ENCODE measurements at places on chromosomes 5 and 9.

GRCh38 chr9:83596899-83597504, 25.9 kb upstream of the IDNK start:
- no peaks in the 10 kb centered on the region for H3K27me3 ChIP-seq
- H3K4me3 ChIP-seq, result no peak overlapping the region
- no peaks in the 10 kb centered on the region for H3K4me1 ChIP-seq
- no peak overlapping the region for H3K27ac ChIP-seq

- H3K4me3 ChIP-seq, result no peak overlapping the region
- no peaks in the 10 kb centered on the region for H3K27me3 ChIP-seq
- H3K36me3 ChIP-seq, result peaks cover 77% of the 10 kb centered on the region
- H3K27ac ChIP-seq, result peak overlapping the region; percentile 77
- peak; percentile 35 for DNase-seq
These were observed 120.0 kb upstream of the CACNA1B start for GRCh38 chr9:137757613-137758029.

DNA sequence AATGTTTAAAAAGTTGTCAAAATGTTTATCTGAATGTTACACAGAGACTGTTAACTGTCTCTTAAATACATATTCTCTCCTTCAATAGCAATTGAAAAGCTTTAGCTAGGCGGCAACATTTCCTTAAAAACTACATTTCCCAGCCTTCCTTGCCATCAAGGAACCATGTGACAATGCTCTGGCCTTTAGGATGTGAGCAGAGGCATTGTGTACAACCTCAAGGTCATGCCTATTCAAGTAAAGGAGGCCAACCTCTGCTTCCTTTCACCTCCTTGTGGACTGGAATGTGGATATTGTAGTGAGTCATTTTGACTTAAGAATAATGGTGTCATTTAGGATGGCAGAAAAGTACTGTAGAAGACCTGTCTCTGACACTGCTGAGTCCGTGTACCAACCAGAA, 23.7 kb upstream of the MROH2B start:
- H3K27ac ChIP-seq, result no peak overlapping the region
- H3K4me1 ChIP-seq, result no peaks in the 10 kb centered on the region
- H3K36me3 ChIP-seq, result no peaks in the 10 kb centered on the region
- no peak overlapping the region for H3K4me3 ChIP-seq
- no peak for DNase-seq
- H3K27me3 ChIP-seq, result no peaks in the 10 kb centered on the region

- peaks cover 9% of the 10 kb centered on the region for H3K36me3 ChIP-seq
- H3K4me1 ChIP-seq, result peaks cover 14% of the 10 kb centered on the region
- no peak overlapping the region for H3K27ac ChIP-seq
- DNase-seq, result no peak
These were observed 111.1 kb upstream of the CKMT2 start for GRCh38 chr5:81121836-81122630.

DNA sequence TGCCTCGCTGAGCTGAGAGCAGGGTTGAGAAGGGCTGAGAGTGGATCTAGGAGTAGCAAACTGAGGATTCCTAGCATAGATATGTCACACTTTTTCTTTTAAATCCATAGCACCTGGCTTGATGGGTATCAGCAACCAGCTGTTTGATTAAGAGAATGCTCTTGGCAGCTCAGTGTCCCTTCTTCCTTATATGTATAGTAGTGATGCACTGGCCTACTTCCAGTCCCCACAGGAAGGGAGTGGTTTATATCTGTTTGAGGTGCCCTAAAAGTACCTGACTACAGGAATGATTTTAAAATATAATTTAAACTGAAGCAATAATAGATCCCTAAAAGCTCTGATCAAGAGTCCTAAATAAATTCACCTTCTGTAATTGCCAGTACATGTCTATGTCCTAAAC, 546.8 kb upstream of the ZNF608 start:
- DNase-seq, result no peak
- no peak overlapping the region for H3K27ac ChIP-seq
- no peaks in the 10 kb centered on the region for H3K27me3 ChIP-seq
- no peak overlapping the region for H3K4me3 ChIP-seq

- H3K27ac ChIP-seq, result no peak overlapping the region
- no peaks in the 10 kb centered on the region for H3K36me3 ChIP-seq
- no peaks in the 10 kb centered on the region for H3K4me1 ChIP-seq
- H3K27me3 ChIP-seq, result peaks cover 28% of the 10 kb centered on the region
These were observed 142.3 kb upstream of the FSTL4 start for GRCh38 chr5:133754575-133755169.

DNA sequence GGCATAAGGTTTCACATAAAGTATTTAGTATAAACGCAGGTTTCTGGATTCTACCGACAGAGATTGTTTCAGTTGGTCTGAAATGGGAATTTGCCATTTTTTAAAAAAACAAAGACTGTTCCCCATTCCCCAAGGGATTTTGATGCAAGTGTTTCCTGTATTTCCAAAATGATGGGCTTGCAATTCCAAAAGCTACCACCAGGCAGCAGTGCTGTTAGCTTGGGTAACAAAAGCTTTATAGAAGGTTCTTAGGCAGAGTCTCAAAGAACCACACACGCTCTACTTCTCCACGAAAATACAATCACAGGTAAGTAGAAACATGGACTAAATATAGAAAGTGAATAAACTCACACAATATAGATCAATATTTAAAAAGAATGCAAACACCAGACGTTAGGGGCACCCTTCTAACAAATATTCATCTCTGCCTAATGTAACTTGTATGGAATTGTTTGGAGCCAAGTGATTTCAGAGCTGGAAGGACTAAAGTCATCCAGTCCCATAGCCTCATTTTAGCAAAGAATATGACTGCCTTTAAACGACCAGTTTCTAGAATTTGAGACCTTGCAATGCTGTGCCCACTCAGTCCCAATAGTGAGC, 154.3 kb downstream of the SPOCK1 start:
- H3K27ac ChIP-seq, result no peak overlapping the region
- DNase-seq, result peak; percentile 40

DNA sequence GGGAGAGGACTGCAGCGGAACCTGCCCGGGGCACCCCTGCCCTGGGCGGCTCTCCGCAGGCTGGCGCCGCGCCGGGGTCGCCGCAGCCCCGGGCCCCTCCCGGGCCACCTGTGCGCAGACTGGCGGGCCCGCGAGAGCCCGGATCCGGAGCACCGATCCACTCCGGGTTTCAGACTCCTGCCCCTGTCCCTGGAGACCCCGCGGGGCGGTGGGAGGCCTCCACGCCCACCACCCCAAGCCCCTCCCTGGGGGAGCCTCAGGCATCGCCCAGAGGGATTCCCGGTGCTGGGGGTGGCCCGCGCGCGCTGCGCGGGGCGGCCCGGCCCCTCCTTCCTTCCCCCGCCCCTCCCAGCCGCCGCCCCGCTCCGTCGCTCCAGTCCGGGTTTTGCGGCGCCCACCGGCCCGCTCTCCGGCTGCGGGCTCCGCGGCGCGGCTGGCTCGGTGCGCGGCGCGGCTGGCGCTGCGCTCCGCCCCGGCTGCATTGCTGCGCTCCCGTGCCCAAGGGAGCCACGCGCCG, at the start of gene UNC5A:
Gene UNC5A (plus strand): TSS at position 479 of the 517 bp plus-strand sequence. CDS start 192 bp downstream, outside the sequence.
- H3K27me3 ChIP-seq, result peaks cover 91% of the 10 kb centered on the region
- H3K27ac ChIP-seq, result no peak within 1 kb of the TSS

DNA sequence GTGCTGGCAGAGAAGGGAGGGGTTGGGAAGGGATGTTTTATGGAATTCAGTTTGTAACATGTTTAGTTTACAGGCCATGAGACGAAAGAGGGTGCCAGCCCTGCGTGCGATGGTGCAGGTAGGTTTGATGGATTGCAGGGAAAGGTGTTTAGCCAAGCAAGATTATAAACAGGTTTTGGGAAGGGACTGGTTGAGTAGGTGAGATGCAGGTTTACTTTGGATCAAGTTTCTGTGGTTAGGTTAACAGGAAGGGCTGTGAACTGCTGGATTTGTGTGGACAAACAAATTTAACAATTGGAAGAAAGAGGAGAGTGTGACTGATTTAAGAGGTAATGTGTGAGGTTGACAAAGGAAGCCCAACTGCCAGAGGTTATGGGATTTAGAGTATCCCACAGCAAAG, 32.6 kb upstream of the GPX3 start:
- no peak overlapping the region for H3K27ac ChIP-seq
- no peaks in the 10 kb centered on the region for H3K36me3 ChIP-seq

DNA sequence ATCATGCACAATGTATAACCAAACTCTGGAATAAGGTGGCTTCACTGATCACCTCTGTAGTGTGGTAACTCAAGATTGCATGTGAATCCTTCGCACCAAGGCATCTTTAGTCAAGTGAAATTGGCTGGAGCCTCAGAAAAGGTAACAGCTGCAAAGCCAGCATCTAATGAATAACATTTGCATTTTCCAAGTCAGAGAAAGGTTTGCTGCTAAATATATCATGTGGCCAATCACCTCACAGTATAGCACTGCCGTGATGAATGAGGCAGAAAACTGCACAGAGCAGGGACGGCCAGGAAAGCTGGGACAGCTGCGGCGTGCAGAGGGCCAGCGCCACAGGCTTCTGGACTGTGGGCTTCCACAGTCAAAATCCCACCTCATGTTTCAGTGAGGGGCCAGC, 18.5 kb downstream of the MRPS27 start:
- H3K4me1 ChIP-seq, result peaks cover 19% of the 10 kb centered on the region
- no peak overlapping the region for H3K4me3 ChIP-seq
- H3K27ac ChIP-seq, result no peak overlapping the region

DNA sequence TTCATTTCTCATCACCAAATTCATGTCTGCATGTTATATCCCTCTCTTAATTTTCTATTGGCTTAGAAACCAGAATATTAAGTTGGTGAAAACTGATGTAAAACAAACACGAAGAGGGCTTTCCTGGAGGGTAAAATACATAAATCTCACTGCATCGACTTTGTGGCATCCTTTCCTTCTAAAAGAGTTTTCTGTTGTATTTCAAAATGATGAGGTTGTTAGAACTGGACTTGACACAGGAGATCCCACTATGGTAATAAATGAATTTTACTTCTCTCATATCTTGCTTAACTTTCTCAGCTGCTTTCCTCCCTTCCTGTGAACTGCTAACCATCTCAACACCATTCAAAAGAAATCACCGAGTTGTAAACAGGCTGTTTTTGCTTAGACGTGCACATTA, 162.0 kb upstream of the TRPC7 start:
- H3K27ac ChIP-seq, result no peak overlapping the region
- DNase-seq, result no peak
- H3K36me3 ChIP-seq, result no peaks in the 10 kb centered on the region
- no peak overlapping the region for H3K4me3 ChIP-seq
- H3K4me1 ChIP-seq, result no peaks in the 10 kb centered on the region

DNA sequence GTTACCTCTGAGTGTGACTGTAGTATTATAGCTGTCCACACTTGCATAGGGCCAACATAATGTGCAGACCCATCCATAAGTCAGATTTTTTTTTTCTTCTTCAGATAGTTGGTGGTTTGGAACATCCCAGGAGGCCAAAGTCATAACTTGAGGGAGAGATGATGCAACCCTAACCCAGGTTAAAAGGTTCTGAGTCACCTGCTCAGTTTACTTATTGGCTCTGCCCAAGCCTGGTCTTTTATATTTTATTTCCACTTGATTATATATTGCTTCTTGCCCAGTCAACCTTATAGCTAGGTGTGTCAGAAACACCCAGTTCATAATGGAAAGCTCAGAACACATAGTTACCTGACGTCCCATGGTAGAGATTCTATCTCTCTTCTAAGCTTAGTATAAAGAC, 113.1 kb upstream of the PCSK1 start:
- H3K4me1 ChIP-seq, result no peaks in the 10 kb centered on the region
- peaks cover 4% of the 10 kb centered on the region for H3K27me3 ChIP-seq
- no peak for DNase-seq
- H3K4me3 ChIP-seq, result no peak overlapping the region
- no peak overlapping the region for H3K27ac ChIP-seq

DNA sequence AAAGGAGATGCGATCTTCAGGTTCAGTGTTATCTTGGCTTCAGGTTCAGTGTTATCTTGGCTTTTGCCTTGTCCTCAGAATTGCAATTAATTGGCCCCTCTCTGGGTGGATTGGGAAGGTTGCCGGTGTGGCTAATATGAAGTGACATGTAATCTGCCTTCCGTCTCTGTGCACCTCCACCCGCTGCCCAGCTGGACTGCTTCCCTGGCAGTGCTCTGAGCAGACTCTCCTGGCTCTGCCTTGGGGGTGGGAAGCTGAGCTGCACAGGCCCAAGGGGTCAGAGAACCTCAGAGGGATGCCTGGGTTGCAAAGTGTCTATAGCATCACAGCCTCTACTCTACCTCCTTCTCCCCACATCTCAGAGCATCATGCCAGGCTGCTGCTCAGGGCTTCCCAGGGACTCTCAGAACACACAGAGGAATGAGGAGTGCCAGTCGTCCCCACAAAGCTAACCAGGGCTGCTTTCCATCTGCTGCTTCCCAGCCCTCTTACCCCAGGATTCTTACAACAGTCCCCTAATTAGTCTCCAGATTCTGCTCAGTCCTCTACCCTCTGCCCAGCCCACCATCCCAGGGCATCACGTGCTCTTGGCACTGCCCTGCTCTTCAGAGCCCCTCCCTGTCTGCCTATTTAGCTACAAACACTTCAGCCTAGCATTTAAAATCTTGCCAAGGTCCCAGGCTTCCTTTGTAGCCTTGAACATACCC, 54.4 kb upstream of the AFAP1L1 start:
- DNase-seq, result no peak
- H3K36me3 ChIP-seq, result no peaks in the 10 kb centered on the region
- no peak overlapping the region for H3K4me3 ChIP-seq
- peaks cover 16% of the 10 kb centered on the region for H3K27me3 ChIP-seq
- H3K4me1 ChIP-seq, result no peaks in the 10 kb centered on the region

- H3K4me1 ChIP-seq, result peaks cover 6% of the 10 kb centered on the region
- H3K4me3 ChIP-seq, result no peak overlapping the region
- DNase-seq, result no peak
- no peaks in the 10 kb centered on the region for H3K27me3 ChIP-seq
- peaks cover 59% of the 10 kb centered on the region for H3K36me3 ChIP-seq
- H3K27ac ChIP-seq, result no peak overlapping the region
These were observed 27.1 kb upstream of the F2R start for GRCh38 chr5:76688836-76689235.

- H3K27me3 ChIP-seq, result no peaks in the 10 kb centered on the region
- no peak for DNase-seq
- peaks cover 24% of the 10 kb centered on the region for H3K4me1 ChIP-seq
- peaks cover 3% of the 10 kb centered on the region for H3K36me3 ChIP-seq
- no peak overlapping the region for H3K4me3 ChIP-seq
- H3K27ac ChIP-seq, result peak overlapping the region; percentile 86
These were observed 1060.6 kb upstream of the ACO1 start for GRCh38 chr9:31323726-31324444.

DNA sequence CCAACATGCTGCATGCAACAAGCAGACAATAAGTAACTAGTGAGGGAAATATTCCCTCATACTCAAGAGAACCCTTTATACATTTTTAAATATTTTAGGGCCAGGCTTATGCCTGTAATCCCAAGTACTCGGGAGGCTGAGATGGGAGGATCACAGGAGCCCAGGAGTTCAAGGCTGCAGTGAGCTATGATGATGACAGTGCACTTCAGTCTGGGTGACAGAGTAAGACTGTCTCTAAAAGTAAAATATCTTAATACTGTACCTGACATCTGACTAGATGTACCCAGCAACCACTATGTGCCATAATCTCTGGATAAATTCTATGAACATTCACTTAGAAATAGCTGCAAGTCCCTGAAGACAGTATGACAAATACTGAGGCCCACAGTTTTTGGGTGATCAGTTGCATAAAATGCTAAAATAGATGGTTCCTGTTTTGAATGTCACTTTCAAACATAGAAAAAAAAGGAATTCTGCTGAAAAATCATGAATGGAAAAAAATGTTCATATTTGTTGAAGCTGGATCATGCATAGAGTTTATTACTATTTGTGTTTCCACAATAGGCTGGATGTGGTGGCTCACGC, 2.0 kb upstream of the C5orf15 start:
- peak overlapping the region; percentile 97 for H3K27ac ChIP-seq
- no peak for DNase-seq
- H3K4me1 ChIP-seq, result peaks cover 35% of the 10 kb centered on the region
- H3K27me3 ChIP-seq, result no peaks in the 10 kb centered on the region
- peaks cover 34% of the 10 kb centered on the region for H3K36me3 ChIP-seq
